ENCODE measurements at places on chromosomes 11 and 22. TPM values are rescaled to one million over a fixed set of nuclear protein-coding genes. Genes with fewer than 3 reads are reported as not detected.

The KRTAP5-11 gene
- 0.92 TPM for total RNA-seq

The OR51B4 gene
- not detected for total RNA-seq

The CRYBA4 gene
- total RNA-seq = 0.22 TPM

The TMPRSS5 gene
- total RNA-seq = 0.21 TPM

The DNAJB7 gene
- total RNA-seq = not detected

The CHRNA10 gene
- 0.66 TPM for total RNA-seq

The SWAP70 gene
- total RNA-seq = 18.5 TPM

The GSTT2 gene
- not detected for total RNA-seq

The SRRD gene
- total RNA-seq = 25.9 TPM

The PLAAT4 gene
- total RNA-seq = 4.1 TPM
